ENCODE measurements at places on chromosomes 11 and 22.

- no peak for DNase-seq
Measured at GRCh38 chr11:60889869-60890311, 16.5 kb downstream of the PRPF19 start.

- DNase-seq: no peak
Measured at GRCh38 chr11:93653080-93653479, 8.4 kb upstream of the CEP295 start.

DNA sequence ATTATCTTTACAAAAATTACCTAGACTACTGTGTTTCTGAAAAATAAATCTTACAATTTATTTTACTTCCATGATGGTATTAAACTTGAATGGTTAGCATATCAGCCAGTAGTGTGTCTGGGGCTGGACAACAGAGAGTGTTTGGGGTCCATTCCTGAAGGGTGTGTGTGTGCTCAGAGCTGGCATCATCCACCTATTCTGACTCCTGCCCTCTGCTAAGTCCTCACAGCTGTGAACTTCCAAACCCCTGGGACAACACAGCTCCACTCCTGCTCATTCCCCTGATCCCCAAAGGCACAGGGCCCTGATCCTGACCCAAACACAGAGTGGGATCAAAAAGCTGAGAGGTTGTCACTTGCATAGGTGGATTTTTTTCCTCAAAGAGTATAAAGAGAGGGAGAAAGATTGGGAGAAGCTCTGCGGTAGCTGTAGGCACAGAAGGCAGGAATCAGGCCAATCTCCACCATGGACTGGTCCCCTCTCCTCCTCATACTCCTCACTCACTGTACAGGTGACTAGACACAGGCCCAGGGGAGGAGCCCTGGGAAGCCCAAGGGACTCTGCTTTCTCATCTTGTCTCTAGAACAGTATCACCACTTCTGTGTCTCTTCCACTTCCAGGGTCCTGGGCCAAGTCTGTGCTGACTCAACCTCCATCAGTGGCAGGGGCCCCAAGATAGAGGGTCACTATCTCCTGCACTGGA, 55.7 kb upstream of the TOP3B start:
- DNase-seq: no peak

DNA sequence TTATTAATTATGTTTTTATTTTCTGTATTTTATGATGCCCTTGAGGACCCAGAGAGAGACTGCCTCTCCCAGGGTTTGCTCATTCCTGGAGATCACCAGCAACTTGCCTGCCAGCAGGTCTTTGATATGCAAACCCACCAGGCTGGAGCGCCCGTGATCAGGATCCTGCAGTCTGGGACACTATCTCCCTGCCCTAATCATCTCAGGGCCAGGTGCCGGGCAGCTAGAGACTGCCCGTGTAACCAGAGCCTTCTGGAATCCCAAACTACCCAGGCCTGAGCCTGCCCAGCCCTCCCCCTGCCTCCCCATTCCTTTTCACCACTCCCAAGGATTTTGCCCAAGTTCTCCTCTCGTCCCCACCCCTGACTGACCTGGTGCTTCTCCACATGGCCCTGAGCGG, 52.2 kb upstream of the B3GAT1 start:
- DNase-seq: no peak

DNA sequence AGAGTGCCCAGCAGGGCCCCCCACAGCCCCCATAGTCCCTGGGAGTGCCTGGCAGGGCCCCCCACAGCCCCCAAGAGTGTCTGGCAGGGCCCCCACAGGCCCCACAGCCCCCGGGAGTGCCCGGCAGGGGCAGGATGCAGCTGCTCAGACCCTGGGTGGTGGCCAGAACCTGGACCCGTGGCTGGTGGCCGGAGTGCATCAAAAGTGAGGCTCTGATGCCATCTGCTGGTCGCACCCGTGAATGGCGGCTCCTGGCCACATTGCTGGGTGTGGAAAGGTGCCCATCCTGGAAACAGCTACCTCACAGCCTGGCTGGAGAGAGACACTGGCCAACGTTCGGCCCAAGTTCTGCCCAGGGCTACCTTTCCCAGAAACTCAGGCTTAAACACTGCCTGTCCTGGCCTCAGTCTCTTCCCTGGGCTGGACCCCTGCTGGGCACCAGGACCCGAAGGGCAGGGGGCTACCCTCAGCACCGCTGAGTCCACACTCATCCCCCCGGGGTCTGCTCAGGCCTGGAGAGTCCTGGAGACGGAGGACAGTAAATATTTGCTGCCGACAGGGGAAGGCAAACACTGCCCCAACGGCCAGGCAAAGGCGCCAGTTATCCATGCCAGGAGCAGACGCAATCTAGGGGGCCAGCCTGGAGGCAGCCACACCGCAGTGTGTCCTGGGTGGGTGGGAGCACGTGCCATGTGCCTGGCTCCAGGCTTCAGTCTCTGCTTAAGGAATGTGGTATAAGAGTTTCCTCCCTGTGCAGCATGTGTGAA, 4.4 kb downstream of the INS start:
- peak; percentile 60 for DNase-seq

- DNase-seq: no peak
Measured at GRCh38 chr22:26651815-26652214, 5.6 kb upstream of the MIAT start.

DNA sequence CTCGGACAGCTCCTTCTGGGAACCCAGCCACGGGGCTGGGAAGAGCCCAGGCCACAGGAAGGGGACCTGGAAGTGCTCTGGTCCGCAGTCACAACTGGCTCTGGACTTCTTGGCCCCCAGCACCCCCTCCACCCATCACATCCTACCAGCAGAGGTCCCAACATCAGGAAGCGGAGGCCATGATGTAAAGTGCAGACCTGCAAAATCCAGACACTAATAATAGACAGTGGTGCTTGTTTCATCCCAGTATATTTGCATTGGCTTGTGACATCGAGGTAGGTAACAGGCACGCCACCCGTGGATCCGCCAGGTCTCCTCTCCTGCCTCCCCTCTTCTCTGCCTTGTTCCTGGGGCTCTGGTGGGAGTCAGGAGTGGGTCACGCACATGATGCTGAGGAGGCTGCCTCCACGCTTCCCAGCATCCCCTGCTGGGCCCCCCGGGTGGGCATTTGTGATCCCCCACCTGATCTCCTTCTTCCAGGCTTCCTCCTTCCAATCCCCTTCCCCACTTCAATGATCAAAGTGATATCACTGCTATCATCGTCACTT, 1454.0 kb downstream of the BRD1 start:
- no peak for DNase-seq

GRCh38 chr11:62713343-62713742, 5.9 kb downstream of the GNG3 start:
- no peak for DNase-seq

- DNase-seq: peak; percentile 50
Measured at GRCh38 chr11:118434553-118435289, 1.6 kb upstream of the KMT2A start.

DNA sequence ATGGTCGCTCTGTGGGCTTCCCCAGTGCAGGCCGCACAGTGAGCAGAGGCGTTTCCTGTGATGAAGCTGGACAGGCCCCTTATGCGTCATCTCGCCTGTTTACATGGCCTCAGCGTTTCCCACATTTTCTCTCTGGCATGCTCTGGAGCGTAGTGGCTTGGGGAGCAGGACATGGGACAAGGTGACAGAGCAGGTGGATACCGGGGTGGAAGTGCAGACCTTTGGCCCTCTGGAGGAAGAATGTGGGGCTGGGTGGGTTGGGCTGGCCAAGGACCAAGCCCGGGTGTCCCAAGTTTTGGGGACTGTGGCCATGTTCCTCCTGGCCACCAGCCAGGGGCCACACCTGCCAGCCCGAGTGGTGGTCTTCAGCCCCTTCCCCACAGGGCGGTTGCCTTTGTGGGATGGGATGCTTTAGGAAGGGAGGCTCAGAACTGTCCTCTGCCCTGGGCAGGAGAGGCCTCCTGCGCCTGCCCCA, 446.6 kb downstream of the TBC1D22A start:
- no peak for DNase-seq

DNA sequence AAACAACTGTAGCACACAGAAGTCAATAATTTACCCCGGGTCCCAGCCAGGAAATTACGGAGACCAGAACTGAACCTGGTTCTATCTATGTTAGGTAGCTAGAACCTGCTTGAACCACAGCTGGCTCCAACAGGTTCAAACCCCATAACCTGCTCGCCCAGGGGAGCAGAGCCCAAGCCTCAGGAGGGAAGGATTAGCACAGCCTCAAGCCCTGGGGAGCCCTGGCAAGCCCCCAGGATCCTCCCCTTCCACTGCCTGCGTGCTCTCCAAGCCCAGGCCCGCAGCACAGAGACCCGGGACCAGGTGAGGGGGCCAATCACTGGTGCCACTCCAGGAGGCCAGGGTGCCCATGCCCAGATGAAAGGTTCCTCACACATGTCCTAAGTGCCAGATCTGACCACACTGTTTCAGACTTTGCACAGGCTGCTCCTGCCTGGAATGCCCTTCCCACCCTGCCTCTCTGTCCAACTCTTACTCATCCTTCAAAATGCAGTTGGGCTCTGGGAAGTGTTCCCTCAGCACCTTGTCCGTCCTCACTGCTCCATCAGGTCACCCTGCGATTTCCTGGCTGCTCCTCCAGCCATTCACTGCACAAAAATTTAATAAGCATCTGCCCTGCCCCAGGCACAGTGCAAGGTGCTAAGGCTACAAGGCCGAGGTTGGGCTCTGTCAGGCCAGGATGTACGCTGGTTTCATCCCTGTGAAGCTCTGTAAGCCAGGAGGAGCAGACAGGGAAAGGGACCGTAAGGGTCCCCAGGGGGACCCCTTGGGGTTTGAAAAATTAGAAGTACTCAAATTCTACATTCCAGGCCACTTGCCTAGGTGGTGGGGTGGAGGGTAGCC, 32.2 kb downstream of the ARRB1 start:
- no peak for DNase-seq

GRCh38 chr11:125360066-125360465, 136.0 kb downstream of the FEZ1 start:
- DNase-seq: no peak

DNA sequence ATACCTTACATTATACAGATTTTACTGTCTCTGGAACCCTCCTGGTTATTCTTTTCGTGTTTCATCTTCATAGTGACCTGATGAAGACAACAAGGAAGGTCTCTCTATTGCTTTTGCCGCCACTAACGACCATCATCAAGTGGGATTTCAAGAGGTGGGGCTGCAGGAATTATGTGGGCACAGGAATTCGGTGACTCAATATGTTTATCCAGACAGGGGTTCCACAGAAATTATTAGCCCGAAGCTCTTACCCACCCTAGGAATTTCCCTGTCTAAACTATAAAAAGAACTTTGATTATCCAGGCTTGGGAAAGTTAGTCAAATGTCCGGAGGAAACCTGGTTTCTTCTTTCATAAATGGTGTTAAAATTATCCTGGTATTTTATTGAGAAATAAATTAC, 566.8 kb upstream of the TENM4 start:
- no peak for DNase-seq

DNA sequence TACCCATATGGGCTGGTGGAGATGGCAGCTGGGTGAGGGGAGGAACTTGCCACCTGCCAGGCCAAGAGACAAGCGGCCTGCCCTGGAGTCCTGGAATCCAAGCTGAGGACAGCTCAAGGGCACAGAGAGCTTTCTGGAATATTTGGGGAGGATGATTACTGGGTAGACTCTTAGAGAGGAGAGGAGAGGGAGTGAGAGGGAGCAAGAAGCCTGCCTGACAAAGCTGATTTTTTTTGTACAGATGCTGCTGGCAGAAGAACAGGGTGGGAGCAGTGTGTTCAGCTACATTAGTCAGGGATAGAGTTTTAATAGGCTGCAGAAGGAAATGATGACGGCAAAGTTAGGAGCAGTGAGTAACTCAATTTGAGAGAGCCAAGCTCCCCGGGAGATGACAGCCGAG, 299.3 kb downstream of the NXPE2 start:
- DNase-seq: no peak

GRCh38 chr11:1734641-1735081, 15.7 kb downstream of the IFITM10 start:
- DNase-seq: no peak

DNA sequence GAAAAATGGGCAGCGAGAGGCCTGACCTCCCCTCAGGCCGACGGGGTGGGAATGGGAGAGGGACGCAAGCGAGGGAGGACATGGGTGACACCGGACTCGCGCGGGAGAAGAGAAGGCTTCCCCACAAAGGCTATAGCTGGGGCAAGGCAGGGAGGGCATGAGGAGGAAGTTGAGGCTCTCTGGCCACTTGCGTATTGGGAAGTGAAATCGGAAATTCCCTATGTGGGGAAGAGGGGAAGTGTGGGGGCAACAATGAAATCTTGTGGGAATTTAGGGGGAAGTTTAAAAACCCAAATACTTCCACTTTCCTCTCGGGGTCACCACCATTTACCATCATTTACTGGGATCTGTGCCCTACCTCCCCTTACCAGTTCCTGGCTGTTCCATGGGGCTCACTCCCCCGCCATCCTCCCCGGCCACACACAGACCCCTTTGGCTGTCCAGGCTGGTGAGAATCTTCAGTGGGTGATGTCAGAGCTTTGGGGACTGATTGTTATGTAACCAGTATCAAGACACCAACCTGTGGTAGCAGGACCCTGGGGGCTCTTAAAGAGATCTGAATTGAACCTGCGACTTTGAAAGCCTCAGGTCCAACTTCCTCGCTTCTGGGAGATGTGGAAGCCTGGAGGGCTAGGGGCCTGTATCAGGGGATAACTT, 951 bp upstream of the EHD1 start:
- DNase-seq: no peak

DNA sequence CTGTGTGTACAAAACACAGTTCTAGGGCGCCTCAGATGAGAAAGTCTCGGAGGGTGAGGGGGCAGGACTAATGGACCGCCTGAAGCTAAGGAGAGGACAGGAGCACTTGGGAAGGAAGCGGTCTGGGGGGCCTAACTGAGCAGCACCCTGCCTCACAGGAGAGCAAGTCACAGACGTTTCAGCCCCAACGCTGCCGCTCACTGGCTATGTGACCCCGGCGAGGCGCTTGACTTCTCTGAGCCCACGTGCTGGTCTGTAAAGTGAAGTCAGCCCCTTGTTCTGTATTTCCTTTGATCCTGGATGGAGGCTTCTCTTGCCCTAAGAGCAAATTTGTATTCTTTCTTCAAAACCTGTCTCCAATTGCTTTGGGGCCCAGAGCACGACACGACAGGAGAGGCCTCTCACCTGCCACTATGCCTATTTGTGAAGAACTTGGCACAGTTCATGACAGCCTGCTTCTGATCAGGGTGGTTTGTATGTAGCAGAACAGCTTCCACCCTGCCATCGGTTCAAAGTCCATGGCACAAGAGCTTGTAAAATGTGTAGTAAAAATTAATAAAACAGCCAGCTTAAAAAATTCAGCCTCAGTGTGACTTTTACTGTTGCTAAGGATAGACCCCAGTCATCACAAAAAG, 59.1 kb downstream of the WNT11 start:
- DNase-seq: no peak

GRCh38 chr11:103681855-103682254, 354.6 kb upstream of the DDI1 start:
- DNase-seq: no peak

Measured in activated naive CD4-positive, alpha-beta T cell treated with Interleukin-2 at 50 U/mL for 16 hours (primary cell).